ENCODE measurements at places on chromosomes 1 and 21. TPM values are rescaled to one million over a fixed set of nuclear protein-coding genes. Genes with fewer than 3 reads are reported as not detected.

- no peak for DNase-seq
These were observed 31.6 kb upstream of the DNAJC6 start for GRCh38 chr1:65277605-65278347.

- no peak for DNase-seq
These were observed 5.4 kb downstream of the VPS45 start for GRCh38 chr1:150072959-150073358.

DNA sequence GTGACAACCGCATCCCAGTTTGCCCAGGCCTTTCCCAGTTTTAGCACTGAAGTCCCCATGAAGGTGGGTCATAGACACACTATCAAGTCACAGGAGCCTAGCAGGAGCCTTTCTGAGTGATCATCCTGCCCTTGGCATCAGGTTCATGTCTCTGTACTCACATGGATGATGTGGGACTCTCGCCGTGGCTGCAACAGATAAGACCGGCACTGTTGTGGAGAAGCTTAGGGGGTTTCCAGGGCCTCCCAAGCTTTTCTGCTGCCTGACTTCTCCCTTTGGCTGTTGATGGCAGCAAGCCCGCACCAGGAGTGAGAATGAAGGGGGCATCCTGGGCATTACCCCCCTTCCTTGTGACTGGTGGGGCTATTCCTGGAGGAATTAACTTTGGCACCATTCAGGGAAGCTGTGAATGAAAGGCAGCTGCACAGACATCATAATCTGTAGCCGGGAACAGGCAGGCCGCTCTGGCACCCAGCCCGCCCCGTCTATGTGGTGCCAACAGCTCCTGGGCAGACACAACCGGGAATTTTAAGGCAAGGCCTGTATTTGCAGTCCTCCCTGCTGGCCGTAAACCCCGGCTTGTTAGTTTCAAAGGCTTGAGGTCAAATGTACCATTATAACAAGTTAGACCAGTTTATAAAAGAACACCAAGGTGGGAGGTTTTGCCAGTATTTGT lies 148.6 kb downstream of the HUNK start:
- DNase-seq: no peak

GRCh38 chr1:12565094-12565965 lies 52.7 kb downstream of the DHRS3 start:
- no peak for DNase-seq

DNA sequence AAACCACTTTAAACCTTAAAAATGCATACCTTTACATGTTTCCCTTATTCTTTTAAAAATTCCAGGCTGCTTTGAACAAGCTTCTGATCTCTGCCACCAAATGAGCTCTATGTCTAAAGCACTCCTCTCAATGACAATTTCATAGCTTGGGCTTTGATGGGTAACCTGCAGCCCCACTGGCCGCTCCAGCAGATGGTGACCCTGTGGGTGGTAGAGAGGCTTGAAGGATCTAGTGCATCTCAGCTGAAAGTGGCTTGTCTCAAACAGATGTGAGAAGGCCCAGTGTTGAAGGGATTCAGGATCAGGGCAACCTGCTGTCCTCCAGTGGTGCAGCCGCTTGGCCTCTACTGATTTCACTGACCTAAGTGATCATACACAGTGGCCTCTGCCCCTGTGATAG lies 84.7 kb upstream of the IRF2BP2 start:
- DNase-seq: no peak

GRCh38 chr1:211118407-211119102 lies 15.4 kb downstream of the KCNH1 start:
- DNase-seq: no peak

- no peak for DNase-seq
These were observed 22.1 kb upstream of the FAM43B start for GRCh38 chr1:20530306-20530705.

- DNase-seq: no peak
These were observed 114.7 kb downstream of the PAPPA2 start for GRCh38 chr1:176577646-176578197.

GRCh38 chr1:157084720-157085119 lies 14.9 kb downstream of the ETV3L start:
- DNase-seq: no peak

DNA sequence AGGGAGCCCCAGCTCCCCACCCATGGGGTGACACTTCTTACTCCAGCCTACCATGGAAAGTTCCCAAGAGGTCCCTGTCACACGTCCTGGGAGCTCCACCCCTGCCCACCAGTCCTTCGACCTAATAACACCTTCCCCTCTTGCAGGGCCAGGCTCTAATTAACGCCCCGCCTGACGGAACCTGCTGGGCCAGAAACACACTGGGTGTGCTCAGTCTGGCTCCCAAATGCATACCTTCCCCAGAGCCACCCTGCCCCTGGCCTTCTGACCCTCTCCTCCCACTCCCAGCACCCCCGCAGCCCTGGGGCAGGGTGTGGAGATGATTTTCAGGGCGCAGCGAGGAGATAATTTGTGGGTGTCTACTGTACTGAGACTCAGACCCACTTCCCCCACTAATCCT lies 20.6 kb downstream of the PGLYRP3 start:
- no peak for DNase-seq

The SHISAL2A gene
- not detected for total RNA-seq

GRCh38 chr21:25890001-25890400 lies 155.2 kb downstream of the GABPA start:
- no peak for DNase-seq

DNA sequence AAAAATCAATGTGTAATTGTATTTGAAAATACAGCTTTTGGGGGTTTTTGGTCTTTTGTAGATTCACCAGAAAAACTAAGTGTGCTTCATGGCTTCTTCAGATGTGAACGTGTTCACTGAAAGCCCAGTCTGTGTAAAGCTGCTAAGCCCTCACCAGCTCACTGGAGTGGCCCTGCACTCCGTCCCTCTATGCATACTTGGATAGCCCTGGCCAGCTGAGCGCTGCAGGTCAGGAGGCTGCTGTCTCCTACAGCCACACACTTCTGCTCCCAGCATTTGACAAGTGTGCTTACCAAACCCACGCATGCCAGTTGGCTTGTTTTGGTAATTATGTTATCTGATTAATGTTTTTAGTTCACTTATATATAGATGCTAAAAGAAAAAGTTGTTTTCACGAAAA lies 163.5 kb downstream of the TLR5 start:
- DNase-seq: no peak

Measured in esophagus squamous epithelium (tissue), 5 donors.